Progenitor cell of endocrine pancreas (in vitro differentiated cells): ENCODE measurements at places on chromosomes 16 and 17.

DNA sequence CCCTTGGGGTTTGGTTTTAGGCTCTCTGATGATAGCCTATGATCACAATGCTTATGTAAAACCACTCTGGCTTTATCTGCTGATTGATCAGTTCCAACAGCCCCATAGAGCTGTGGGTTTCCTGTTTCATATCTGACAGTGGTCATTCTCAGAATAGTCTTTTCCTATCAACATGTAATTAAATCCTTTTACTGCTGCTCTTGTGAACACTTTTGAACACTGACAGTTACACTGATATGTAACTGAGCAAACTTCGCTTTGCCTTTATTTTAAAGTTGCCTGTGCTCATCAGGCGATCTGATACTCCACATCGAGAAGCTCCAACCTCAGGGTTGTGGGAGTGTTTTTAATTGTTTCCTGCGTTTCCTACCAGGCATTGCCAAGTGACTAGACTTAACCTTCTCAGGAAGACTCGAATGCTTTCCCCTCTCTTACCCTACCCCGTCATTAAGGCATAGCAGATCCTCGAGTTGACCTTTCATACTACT, 17.3 kb upstream of the CLEC18B start:
- DNase-seq: no peak

DNA sequence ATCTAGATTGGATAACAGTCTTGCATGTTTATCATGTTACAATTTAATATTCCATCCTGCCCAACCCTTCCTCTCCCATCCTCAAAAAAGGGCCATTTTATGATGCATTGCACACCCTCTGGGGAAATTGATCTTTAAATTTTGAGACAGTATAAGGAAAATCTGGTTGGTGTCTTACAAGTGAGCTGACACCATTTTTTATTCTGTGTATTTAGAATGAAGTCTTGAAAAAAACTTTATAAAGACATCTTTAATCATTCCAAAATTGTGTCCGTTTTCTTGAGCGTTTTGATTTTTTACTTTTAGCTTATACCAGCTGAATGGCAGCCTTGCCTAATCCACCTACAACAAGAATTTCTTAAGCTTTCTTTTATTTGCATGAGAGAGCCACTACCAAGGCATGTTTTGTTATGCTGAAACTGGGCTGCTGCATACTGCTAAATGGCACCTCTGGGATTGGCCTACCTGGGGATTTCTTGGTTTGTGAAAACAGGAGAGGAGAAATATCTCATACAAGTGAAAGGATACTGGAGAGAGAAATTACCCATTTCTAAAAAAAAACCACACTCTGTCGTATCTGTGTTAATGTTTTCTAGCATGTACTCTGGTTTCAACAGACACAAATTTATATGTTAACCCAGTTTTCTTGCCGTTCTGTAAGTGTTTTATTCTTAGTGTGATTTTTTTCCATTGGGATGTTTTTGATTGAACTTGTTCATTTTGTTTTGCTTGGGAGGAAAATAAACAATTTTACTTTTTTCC, 52.2 kb downstream of the TUBD1 start:
- no peak for DNase-seq

DNA sequence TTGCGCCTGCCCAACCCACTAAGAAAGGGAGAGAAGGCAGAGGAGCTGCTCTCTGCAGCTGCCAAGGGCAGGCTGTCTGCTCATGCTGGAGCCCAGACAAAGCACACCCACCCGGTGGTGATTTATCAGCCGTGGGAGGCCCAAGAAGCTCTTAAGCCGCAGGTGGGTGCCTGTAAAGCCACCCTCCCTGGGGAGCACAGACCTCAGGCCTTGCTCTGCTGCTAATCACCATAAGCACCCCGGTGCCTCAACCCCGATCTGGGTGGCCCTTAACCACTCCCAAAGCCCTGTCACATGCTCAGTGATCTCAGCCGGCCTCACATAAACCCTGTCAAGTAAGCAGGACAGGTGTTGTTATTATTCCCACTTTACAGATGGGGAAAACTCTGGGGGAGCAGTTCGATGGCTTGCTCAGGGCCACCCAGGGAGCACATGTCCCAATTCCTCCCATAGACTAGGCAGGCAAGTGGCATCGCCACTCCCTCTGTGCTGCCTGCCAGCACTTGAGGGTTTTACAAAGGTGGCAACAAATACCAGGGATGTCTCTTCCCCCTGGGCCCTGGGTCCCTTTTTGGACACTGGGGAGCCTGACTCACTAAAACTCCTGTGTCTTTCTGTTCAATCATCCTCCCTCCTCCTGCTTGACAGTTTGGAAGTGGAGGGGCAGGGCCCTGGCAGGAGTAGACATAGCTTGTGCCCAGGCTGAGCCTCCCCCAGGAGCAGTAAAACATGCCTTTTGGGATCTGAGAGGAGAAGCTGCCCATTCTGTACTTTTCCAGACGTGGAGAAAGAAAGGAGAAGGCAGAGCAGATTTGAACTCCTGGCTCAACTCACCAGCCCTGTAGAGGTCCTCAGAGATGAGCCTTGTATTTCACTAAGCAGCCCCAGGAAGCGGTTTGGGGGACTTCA, 299.3 kb downstream of the SOX9 start:
- no peak for DNase-seq

- DNase-seq: no peak
Measured at GRCh38 chr17:61422116-61422799, 22.6 kb downstream of the TBX2 start.

GRCh38 chr16:27853651-27854050, 209.9 kb downstream of the GSG1L start:
- DNase-seq: no peak

- DNase-seq: no peak
Measured at GRCh38 chr17:2366747-2367494, 29.6 kb downstream of the SGSM2 start.
